ENCODE measurements at places on chromosomes 5 and 9. TPM values are rescaled to one million over a fixed set of nuclear protein-coding genes. Genes with fewer than 3 reads are reported as not detected.

TSSK1B gene
- total RNA-seq, result not detected

FRRS1L gene
- total RNA-seq, result 0.19 TPM

RFK gene
- 44.5 TPM for total RNA-seq

NDST1 gene
- total RNA-seq, result 70.1 TPM

SLC6A19 gene
- total RNA-seq, result 0.08 TPM

SOX30 gene
- total RNA-seq, result not detected

CER1 gene
- not detected for total RNA-seq

NKD2 gene
- total RNA-seq, result 19.9 TPM

IARS1 gene
- 97.1 TPM for total RNA-seq

RASA1 gene
- total RNA-seq, result 17.1 TPM

ST8SIA4 gene
- 0.58 TPM for total RNA-seq

BTNL8 gene
- not detected for total RNA-seq

GALT gene
- total RNA-seq, result 17.6 TPM

FAM78A gene
- total RNA-seq, result 0.26 TPM

REEP2 gene
- 6.1 TPM for total RNA-seq

SPINK5 gene
- not detected for total RNA-seq

STXBP1 gene
- 17.7 TPM for total RNA-seq

HRCT1 gene
- total RNA-seq, result 0.32 TPM

CDKN2B-AS1 gene
- not detected for total RNA-seq

LAMC3 gene
- total RNA-seq, result 2.1 TPM

PCDHB16 gene
- 0.05 TPM for total RNA-seq

CMBL gene
- total RNA-seq, result 22.7 TPM

IL5 gene
- total RNA-seq, result not detected

PHF24 gene
- 0.08 TPM for total RNA-seq

POC5 gene
- total RNA-seq, result 12.5 TPM

C5orf15 gene
- 56.5 TPM for total RNA-seq

PRPF4 gene
- 52.6 TPM for total RNA-seq

IL3 gene
- not detected for total RNA-seq
